ENCODE measurements at places on chromosomes 11 and 22.

GRCh38 chr22:26395926-26396325 is 33.1 kb upstream of the ASPHD2 start:
- peak; percentile 45 for DNase-seq

DNA sequence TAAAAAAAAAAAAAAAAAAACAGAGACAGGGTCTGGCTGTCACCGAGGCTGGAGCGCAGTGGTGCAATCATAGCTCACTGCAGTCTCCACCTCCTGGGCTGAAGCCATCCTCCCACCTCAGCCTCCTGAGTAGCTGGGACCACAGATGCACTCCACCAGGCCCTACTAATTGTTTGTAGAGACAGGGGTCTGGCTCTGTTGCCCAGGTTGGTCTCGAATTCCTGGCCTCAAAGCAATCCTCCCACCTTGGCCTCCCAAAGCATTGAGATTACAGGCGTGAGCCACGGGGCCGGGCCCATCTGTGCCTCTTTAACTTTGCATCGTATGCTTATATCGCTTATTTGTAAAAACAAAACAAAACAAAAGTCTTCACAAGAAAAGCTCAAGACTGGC is 3.1 kb downstream of the CPT1A start:
- no peak for DNase-seq

DNA sequence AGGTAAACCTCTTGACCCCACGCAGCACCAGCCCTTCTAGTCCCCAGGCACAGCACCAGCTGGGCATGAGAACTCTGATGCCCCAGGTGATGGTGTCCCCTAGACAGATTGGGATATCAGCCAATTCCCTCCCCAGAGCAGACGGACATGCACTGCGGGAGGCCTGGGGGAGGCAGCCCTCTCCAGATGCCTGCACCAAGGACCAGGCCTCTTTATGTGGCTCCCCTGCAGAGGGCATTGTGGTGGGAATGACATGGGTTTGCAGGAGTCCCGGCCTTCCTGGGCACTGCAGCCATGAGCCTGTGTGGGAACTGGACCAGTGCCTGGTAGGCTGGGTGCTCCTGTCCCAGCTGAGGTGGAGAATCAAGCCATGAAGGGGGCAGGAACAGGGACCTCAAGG is 25.9 kb downstream of the PPM1F start:
- DNase-seq, result no peak

GRCh38 chr22:38564669-38565068 is 5.3 kb downstream of the DMC1 start:
- no peak for DNase-seq

GRCh38 chr11:62124186-62125113 is 639 bp downstream of the INCENP start:
- DNase-seq, result peak; percentile 52

DNA sequence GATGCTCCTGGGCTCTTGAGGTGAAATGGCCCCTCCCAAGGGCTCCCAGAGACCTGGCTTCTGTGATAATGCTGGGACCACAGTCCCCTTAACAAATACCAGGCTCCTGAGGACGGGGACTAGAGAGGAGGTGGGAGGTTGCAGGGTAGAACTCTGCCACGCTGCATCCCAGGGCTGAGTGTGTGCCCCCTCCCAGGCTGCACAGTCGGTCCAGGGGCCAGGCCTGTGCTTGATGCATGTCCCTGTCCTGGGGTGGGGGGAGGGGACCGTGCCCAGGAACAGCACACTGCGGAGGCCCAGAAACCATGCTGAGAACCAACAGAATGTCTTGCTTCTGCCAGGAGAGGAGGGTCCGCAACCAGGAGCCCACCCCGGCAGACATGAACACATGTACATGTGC is 9.3 kb downstream of the CSF2RB start:
- DNase-seq, result no peak

GRCh38 chr11:67179892-67180490 is 60.9 kb downstream of the KDM2A start:
- DNase-seq, result no peak

- peak; percentile 5 for DNase-seq
Measured at GRCh38 chr11:87219266-87219665, 181.5 kb downstream of the TMEM135 start.
